ENCODE measurements at places on chromosomes 2 and 18.

- DNase-seq, result no peak
Observed at GRCh38 chr18:49017813-49018553, 67.2 kb upstream of the SMAD7 start.

GRCh38 chr18:79963658-79964329 is 649 bp upstream of the HSBP1L1 start:
- DNase-seq, result no peak

- no peak for DNase-seq
Observed at GRCh38 chr18:905948-906415, 1.3 kb downstream of the ADCYAP1 start.

DNA sequence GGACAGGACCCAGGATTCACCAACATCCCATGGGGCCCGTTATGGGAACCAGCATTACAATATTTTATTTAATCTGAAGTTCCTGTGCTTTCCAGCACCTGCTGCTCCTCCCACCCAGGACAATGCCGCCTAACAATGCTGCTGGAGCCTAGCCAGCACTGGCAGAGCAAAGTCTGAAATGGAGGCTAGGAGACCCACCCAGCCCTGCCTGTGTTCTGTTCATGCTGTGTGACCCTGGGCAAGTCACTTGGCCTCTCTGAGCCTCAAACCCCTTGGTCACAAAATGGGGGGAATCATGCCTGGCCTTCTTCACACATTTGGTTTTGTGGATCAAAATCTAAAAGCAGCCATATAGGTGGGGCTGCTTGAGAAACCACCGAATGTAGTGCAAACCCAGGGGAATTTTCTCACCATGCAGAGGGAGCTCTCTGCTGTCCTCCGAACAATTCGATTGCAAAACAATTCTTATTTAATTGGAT is 38.5 kb upstream of the ODC1 start:
- no peak for DNase-seq

DNA sequence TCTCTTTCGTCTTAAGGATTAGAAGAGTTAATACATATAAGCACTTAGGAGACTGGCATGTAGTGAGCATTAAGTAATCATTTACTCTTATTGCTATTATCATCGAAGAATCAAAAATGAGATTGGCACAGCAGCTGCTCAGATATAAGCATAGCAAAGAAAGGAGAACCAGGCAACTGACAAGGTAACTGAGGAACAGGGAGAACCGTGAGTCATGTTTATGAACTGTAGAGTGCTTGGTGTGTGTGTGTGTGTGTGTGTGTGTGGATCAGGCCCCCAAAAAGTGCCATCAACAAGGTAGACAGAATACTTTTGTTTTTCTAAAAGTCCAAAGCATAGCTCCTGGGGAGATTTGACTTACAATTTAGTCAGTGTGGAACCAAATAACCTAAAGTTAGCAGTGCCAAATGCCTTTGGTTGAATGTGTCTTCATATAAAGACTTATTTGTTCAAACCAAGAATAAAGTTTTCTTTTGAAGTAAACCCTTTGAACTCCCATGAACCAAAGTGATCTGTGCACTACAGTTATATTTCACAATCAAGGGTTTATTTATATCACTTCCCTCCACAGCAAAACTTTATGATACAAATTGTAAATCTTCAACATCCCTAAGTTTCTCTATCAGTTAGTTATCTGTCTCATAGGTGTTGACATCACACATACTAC is 660.6 kb downstream of the NYAP2 start:
- DNase-seq, result peak; percentile 1

DNA sequence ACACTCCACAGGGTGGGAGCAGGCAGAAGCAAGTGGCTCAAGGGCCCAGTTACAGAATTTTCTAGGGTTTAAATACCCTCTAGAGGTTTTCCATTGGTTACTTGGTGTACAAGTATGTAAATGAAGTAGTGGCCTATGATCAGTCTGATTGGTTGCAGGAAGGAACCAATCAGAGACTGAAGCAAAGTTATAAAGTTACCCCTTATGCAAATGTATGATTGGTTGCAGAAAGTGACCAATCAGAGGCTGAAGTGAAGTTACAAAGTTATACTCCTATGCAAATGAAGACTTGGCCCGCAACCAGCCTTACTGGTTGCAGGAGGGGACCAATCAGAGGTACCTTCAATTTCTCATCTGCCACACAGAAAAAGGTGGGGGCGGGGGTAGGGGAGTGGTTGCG is 154.6 kb downstream of the INO80D start:
- no peak for DNase-seq

GRCh38 chr2:172834881-172835280 is 99.2 kb downstream of the RAPGEF4 start:
- no peak for DNase-seq

GRCh38 chr2:33607905-33608304 is 8.8 kb upstream of the FAM98A start:
- no peak for DNase-seq

GRCh38 chr2:196176142-196176738 is 4.9 kb upstream of the STK17B start:
- DNase-seq, result no peak
